ENCODE measurements at places on chromosomes 12 and 14. TPM values are rescaled to one million over a fixed set of nuclear protein-coding genes. Genes with fewer than 3 reads are reported as not detected.

The CGRRF1 gene
- total RNA-seq: 26.7 TPM

- H3K27me3 ChIP-seq: no peaks in the 10 kb centered on the region
- peak; percentile 83 for DNase-seq
- peaks cover 25% of the 10 kb centered on the region for H3K4me1 ChIP-seq
- H3K27ac ChIP-seq: peak overlapping the region; percentile 85
- peaks cover 7% of the 10 kb centered on the region for H3K36me3 ChIP-seq
- peak overlapping the region; percentile 9 for H3K4me3 ChIP-seq
Observed at GRCh38 chr12:14394317-14395073, 29.0 kb downstream of the ATF7IP start.

The MANSC4 gene
- not detected for total RNA-seq

The LLPH gene
- total RNA-seq: 25.5 TPM

The GPR135 gene
- total RNA-seq: 1.8 TPM

DNA sequence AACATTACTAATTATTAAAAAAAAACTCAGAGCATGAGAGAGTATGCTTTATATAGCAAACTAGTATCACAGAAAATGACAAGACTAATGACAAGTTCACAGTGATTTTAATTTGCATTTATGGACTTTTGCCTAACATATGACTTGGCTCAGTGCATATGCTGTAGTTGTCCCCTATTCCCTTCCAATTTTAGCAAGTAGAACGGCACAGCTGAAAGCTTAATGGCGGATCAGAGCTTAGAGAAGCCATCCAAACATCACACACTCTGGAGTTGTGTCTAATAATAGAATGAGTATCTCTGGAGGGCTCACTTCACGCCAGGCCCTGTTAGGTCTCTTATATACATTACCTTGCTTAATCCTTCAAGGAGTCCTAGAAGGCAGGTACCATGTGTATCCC is 13.3 kb downstream of the CNIH1 start:
- no peak overlapping the region for H3K27ac ChIP-seq
- H3K27me3 ChIP-seq: no peaks in the 10 kb centered on the region
- DNase-seq: no peak
- H3K36me3 ChIP-seq: peaks cover 40% of the 10 kb centered on the region

The YBX3 gene
- total RNA-seq: 33.0 TPM

GRCh38 chr12:83198291-83199015 is 511.7 kb downstream of the TMTC2 start:
- no peak overlapping the region for H3K4me3 ChIP-seq
- no peak overlapping the region for H3K27ac ChIP-seq
- DNase-seq: no peak
- no peaks in the 10 kb centered on the region for H3K27me3 ChIP-seq
- H3K36me3 ChIP-seq: no peaks in the 10 kb centered on the region
- no peaks in the 10 kb centered on the region for H3K4me1 ChIP-seq
